Stimulated activated CD4-positive, alpha-beta T cell treated with anti-CD3 and anti-CD28 coated beads, Interleukin-12 subunit alpha, Interleukin-12 subunit beta, amount 100 ng/mL, for 24 hours (primary cell): ENCODE measurements at places on chromosomes 7 and 10.

- DNase-seq: no peak
Observed at GRCh38 chr7:1505731-1506550, 1.8 kb upstream of the INTS1 start.

- DNase-seq: no peak
Observed at GRCh38 chr7:27191833-27192545, 7.0 kb upstream of the HOXA11 start.

DNA sequence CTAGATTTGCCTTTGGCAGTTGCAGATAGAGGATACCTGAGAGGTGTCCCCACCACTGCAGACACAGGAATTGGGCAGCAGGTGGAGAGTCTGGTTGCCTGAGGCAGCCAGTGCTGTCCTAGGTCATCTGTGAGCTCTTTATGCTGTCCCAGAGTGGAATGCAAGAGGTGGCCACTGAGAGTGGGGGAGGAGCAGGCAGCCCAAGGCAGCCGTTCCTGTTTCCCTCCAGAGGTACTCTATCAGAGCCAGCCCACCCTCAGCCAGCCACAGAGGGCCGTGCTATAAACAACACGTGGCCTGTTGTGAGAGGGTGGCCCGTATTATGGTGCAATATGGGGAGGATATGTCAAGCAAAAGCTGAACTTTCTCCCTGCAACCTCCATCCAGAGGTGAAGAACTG, 8.5 kb downstream of the LRRC18 start:
- DNase-seq: no peak

- no peak for DNase-seq
Observed at GRCh38 chr7:33750177-33750576, 155.2 kb upstream of the BMPER start.

- no peak for DNase-seq
Observed at GRCh38 chr10:31061941-31062340, 30.3 kb upstream of the ZNF438 start.

GRCh38 chr10:6390213-6390845, 187.6 kb downstream of the PFKFB3 start:
- DNase-seq: no peak
